ENCODE measurements at places on chromosomes 2 and 18. TPM values are rescaled to one million over a fixed set of nuclear protein-coding genes. Genes with fewer than 3 reads are reported as not detected.

DNA sequence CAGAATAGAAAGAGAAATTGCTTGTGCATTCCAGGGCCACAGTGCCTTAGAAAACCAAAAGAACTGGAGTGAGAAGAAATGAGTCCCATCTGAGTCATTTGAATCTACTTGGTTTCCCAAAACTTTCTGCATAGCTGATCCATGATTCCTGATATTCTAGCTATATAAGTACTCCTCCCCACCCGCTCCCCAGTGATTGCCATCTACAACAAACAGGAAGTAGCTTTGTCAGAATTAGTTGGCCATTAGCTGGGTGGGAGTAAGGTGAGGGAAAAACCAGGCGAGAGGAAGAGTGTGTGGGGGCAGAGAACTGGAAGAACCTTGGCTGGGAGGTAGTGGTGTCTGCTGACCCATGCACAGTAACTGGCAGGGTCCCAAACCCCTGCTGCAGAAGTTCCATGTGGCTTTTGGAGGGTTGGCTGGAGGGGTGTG lies 122.1 kb downstream of the ACAA2 start:
- no peak for DNase-seq

The PRKAG3 gene
- total RNA-seq: not detected

DNA sequence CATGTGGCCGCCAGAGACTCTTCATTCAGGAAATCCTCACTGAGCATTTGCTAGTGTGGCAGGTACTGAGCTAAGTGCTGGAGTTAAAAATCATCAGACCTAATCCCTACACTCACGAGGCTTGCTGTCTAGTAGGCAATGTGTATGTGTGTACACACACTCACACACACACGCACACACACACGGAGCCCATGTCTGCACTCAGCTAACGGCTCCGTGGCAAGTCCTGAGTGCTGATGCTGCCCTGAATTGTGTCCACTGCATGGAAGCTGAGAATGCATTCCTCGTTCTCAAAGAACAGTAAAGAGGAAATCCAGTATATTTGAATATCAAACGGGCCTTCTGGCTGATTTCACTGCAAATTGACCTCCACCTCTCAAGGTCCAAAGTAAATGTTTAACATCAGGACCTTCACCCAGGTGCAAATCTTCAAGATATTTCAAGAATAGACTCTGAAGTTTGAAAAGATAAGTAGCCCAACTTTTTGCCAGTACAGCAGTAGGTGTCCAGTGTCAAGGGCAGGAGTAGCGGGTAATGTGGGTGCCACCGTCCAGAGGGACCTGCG lies 136.1 kb upstream of the TTC39C start:
- DNase-seq: no peak

- no peak for DNase-seq
These were observed 215.1 kb upstream of the THUMPD2 start for GRCh38 chr2:39994151-39994550.

DNA sequence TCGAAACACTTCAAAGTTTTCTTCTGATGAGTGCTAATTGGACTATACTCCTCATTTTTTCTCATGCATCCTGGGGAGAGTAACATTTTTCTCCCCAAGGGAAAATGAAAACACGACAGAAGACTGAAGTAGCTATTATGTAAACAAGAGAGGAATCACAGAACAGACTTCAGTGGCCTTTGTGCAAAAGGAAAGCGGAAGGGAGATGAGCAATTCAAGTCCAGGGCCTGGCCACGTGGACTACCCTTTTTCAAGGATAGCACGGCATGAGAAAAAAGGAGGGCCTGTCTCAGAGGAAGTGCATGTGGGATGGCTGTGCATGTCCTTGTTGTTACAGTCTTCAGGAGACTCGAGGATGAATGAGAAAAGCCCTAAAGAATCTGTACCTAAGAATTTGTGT lies 43.8 kb upstream of the KCNE4 start:
- no peak for DNase-seq

The ZNF2 gene
- total RNA-seq: 4.5 TPM

DNA sequence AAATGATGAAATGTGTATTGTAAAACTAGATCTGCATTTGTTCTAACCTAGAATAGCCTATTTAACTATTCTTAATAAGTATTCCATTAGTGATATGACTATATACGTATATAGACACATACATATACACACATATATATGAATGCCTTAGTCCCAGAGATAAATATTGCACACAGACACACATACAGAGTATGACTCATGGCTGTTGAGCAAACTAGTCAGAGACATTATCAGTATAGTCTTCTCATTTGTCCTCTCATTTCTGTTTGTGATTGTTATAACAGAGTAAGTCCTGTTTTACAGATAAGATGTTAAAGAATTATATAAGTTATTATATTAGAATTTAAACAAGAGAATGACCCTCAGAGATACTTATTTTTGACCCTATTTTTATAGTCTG lies 202.5 kb downstream of the CCDC102B start:
- no peak for DNase-seq

The LTBP1 gene
- 12.5 TPM for total RNA-seq

DNA sequence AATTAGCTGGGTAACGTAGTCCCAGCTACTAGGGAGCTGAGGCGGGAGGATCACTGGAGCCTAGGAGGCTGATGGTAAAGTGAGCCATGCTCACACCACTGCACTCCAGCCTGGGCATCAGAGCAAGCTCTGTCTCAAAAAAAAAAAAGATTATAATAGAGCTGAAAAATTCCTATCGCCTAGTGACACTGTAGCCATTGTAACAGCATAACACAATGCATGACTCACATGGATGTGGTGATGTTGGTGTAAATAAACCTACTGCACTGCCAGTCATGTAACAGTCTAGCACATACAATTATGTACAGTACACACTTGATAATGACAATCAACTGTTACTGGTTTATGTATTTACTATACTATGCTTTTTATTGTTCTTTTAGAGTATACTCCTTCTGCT lies 39.6 kb downstream of the MGAT4A start:
- DNase-seq: no peak

The LBX2 gene
- not detected for total RNA-seq

DNA sequence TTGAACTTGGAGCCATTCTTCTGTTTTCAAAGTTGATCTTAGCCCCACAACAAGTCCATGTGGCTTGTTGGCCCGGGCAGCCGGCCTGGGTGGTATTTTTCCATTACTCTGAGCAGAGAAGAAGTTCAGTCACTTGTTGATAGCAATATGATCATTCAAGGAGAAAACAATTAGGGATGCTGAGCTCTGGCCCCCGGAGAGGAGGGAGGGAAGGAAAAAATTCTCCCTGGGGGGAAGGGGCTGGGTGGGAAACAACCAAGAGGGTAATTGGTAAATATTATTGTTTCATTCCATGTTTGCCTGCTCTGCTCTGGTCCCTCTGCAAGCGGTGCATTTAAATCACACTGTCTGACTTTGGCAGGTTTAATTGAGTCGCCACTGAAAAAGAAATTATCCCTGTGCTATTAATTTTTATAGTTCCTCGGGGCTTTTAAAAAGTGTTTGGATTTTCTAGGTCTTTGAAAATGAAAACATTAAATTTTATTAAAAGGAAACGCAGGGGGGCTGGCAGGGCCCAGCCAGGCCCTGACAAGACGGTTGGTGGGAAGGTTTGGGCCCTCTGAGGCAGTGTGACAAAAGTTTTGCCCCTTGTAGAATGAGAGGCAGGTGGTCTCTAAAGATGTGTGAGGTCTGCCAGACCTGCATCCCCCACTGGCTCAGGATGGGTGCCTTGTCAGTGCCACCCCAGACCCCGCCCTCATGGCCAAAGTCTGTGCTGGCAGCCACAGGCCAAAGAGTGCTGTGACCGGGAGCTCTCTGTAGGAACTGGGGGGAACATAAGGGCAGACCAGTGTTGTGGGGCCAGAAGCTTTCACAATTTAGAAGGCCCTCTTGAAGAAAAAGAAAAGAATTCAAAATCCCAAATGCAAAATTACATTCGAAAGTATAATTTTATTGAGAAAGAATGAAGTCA lies 52.5 kb upstream of the SLC14A2 start:
- DNase-seq: no peak

GRCh38 chr18:71020342-71021029 lies 731.6 kb downstream of the SOCS6 start:
- DNase-seq: no peak

The COBLL1 gene
- total RNA-seq: not detected

The SNED1 gene
- total RNA-seq: 0.07 TPM

The UGT1A3 gene
- total RNA-seq: not detected

DNA sequence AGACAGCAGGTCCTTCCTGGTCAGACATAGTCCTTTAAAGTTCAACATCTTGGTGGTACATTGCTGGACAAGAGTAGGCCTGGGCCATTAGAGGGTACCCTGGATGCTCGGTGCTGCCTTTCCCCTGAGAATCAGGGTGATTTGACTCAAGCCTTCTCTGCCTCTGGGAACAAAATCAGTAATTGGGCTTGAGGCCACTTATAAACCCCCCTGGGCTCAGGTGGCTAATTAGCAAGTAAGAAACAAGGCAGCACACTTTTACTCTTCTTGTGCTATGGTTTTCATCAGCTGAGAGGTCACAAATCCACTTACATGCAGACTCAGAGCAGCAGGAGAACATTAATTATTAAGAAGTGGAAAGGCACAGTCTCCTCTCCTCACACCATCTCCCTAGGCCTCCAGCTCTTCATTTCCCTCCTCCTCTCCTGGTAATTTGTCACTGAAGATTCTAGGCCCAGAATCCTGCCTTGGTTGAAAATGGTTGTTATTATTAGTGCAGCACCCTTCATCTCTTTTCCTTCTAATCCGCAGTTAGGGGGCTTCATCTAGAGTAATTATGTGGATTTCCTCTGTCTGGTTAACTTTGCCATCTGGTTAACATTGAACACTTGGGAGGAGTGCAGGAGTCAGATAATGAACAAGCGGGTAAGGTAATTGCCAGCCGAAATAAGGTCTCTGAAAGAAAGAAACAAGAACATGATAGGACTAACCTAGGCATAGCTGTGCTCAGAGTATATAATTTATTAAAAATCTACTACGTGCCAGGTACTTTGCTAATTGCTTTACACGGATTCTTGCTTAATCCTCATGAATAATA lies 29.7 kb upstream of the CASP10 start:
- no peak for DNase-seq

DNA sequence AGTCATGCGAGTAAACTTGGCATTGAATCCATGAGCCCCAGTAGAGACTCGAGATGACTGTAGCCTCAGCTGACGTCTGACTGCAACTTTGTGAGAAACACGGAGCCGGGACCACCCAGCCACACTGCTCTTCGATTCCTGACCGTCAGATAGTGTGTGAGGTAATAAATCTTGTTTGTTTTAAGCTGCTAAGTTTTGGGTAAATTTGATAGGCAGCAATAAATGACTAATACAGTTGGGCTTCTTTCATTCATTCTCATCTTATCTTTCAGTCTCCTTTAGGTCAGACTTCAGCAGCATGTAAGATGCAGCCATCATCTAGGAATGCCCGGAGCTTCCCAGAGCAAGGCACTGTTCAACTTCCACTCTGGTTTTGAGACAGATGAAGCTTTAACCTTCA lies 8.0 kb upstream of the KLHL29 start:
- DNase-seq: no peak

The ALLC gene
- total RNA-seq: not detected

The ST8SIA5 gene
- total RNA-seq: not detected

The DCDC2C gene
- not detected for total RNA-seq

- no peak for DNase-seq
These were observed 20.1 kb downstream of the CYP26B1 start for GRCh38 chr2:72127401-72128058.

The ETAA1 gene
- total RNA-seq: 9.0 TPM

The KLHL30 gene
- not detected for total RNA-seq

The PKDCC gene
- total RNA-seq: 36.9 TPM

GRCh38 chr18:9191658-9192256 lies 55.2 kb downstream of the ANKRD12 start:
- DNase-seq: no peak

DNA sequence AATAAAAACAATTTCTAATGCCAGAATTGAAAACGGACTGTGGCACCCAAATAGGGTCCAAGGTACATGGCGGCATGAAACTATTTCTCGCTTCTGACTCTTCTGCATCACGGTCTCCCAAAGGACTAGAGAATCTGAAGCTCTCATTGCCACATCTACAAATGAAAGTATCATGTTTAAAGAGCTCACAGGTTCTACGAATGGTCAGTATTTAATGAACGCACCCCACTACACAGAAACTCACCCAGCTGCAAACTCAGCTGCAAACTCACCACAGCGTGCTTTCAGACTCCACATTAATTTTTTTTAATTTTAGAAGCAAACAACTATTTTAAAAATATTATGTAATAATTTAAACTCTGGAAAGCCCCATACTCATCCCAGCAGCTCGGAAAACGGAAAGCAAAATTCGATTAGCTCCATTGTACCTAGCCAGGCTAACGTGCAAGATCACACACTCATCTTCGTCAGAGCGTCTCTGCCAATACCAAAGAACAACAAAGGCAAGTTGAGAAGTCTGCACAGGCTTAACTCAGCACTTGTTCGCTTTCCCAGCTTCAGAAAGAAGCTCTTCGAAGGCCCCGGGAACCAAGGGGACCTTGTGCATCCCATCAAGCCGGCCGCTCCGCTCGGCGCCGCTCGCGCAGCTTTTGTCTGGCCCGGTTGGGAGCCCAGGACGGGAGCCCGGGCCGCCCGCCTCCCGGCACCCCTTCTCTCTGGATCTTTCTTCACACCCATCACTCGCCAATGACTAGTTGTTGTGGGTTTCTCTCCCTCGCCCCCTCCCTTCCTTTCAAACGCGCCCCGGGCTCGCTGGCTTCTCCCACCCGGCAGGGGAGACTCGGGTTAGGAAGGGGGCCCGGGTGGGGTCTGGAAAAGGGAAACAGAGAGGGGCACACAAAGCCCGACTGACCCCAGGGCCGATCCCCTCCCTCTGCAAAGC lies 785 bp downstream of the CLASP1 start:
- DNase-seq: peak; percentile 60

GRCh38 chr2:68689553-68690537 lies 44.8 kb upstream of the ARHGAP25 start:
- no peak for DNase-seq

DNA sequence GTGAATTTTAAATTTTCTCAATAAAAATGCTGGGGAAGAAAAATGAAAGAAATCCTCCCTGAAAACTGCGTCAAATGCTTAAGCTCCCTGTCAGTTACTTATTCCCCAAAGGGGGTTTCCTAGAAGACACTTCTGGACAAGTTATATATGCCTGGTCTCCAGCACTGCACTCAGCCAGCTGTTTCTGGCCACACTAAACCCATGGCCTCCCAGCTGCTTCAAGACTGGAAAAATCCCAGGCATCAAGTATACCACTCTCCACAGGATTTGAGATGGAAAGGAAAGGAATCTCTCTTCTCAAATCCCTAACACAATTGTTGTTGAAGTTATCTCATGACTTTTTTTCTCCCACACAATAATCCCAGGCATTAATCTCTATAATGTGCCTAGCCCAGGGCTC lies 245.7 kb downstream of the NBAS start:
- DNase-seq: no peak

GRCh38 chr18:61569176-61569892 lies 236.1 kb downstream of the CDH20 start:
- peak; percentile 97 for DNase-seq

DNA sequence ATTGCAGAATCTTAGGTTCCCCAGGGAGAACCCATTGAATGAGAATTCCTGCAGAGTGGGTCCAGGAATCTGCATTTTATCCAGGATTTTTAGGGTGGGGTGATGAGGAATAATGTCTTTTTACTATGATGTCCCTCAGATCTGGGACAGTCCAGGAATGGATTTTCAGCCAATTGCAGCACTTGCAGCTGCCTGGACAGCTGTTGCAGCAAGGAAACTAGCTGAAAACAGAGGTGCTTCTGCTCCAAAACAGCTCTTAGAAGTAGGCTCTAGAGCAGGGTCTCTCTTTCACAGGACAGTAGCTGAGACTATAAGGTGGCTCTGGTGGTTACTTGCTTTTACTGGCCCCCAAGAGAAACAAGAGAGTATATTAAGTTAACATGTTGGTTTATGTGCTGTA lies 9.1 kb downstream of the GLI2 start:
- no peak for DNase-seq

The SPP2 gene
- not detected for total RNA-seq

GRCh38 chr2:119455066-119455718 lies 23.5 kb downstream of the TMEM37 start:
- DNase-seq: no peak

The SOCS6 gene
- 32.5 TPM for total RNA-seq
